Kidney (tissue), 22 donors: ENCODE measurements at places on chromosomes 5 and 9.

- DNase-seq, result no peak
Measured at GRCh38 chr5:172412724-172413286, 41.5 kb downstream of the SH3PXD2B start.

- no peak for DNase-seq
Measured at GRCh38 chr9:20770947-20771346, 86.9 kb downstream of the FOCAD start.

- no peak for DNase-seq
Measured at GRCh38 chr9:91758491-91758981, 191.5 kb downstream of the ROR2 start.

DNA sequence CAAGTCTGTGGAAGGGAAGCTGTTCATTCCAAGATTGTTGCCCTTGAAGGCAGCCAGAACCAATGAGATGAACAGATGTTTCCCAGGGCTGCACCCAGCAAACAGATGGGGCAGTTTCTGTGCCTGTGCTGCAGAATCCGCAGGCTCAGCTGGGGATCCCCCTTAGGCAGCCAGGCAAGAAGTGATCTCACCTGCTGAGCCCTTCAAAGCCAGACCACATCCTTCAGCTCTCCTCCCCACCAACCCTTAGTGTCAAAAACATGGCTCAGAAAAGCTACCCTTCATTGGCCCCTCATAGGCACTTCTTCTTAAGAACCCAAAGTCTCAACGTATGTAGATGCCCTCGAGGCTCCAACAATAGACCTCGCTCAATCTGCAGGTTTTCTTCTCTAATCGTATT is 626.7 kb downstream of the CCDC171 start:
- no peak for DNase-seq

GRCh38 chr5:54902791-54903473 is 82.5 kb downstream of the ESM1 start:
- no peak for DNase-seq

DNA sequence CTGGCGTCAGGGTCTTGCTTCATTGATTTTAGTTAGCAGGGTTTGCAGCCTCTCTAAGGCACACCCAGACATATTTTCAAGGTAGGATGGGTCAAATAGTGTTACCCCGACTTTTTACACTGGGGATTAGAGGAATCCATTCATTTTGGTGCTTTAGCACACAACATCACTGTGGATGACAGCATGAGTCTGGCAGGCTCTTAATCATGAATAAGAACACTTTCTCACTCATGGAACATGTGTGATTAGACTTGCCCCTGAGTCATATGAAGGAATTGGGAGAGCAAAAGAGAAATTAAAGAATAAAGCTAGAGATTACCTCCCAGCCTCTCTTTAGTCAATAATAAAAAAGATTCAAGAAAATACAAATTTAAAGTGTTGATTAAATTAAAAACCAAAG is 175.6 kb downstream of the SEMA5A start:
- DNase-seq, result no peak

DNA sequence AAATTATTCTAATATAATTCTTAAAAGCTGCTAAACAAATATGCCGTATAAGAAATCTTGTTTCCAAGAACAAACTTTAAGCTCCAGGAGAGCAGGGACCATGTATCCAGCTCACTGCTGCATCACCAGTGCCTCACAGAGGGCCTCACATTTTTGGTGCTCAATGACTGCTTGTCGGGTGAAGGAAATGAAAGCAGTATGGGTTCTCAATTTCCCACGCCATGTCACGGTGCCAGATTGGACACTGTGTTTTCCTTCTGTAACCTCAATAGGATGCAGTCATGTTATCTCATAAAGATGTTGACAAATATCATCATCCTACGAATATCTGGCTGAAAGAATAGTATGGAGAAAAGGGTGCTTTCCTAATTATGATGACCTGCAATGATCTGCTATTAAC is 64.7 kb downstream of the POU5F2 start:
- peak; percentile 26 for DNase-seq

GRCh38 chr5:139645430-139645871 is 2.7 kb upstream of the CXXC5 start:
- DNase-seq, result no peak

DNA sequence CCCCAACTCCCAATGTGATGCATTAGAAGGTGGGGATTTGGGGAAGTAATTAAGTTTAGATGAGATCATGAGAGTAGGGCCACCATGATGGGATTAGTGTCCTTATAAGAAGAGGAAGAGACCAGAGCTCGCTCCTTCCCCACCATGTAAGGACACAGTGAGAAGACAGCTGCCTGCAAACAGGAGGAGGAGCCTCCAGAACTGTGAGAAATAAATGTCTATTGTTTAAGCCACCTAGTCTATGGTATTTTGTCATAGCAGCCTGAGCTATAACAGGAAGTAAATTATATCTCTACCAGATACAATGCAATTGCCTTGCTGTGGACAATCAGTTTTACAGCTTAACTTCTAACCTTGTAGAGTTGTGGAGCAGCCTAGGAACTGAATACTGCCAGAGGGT is 58.0 kb downstream of the ANKRD33B start:
- DNase-seq, result no peak

GRCh38 chr5:6280425-6281100 is 97.8 kb downstream of the MED10 start:
- DNase-seq, result no peak

- no peak for DNase-seq
Measured at GRCh38 chr9:7561527-7562080, 238.0 kb downstream of the DMAC1 start.

DNA sequence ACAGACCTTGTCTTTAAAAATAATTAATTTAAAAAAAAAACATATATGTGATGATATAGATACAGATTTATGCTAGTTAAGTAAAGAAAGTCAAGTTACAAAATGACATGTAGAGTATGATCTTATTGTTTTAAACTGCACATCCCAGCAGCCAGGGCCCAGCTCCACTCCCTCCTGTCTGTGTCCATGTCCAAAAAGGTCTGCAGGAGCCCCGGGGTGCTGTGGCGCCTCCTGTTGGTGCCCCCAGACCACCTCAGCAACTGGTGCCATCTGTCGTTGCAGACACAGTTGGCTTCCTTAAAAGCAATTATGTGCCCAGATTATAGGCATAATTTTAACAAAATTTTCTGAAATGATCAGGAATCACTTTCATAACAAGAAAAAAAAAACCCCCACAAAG is 33.3 kb downstream of the IPPK start:
- DNase-seq, result no peak

- DNase-seq, result no peak
Measured at GRCh38 chr5:6899221-6899620, 186.0 kb downstream of the TENT4A start.

DNA sequence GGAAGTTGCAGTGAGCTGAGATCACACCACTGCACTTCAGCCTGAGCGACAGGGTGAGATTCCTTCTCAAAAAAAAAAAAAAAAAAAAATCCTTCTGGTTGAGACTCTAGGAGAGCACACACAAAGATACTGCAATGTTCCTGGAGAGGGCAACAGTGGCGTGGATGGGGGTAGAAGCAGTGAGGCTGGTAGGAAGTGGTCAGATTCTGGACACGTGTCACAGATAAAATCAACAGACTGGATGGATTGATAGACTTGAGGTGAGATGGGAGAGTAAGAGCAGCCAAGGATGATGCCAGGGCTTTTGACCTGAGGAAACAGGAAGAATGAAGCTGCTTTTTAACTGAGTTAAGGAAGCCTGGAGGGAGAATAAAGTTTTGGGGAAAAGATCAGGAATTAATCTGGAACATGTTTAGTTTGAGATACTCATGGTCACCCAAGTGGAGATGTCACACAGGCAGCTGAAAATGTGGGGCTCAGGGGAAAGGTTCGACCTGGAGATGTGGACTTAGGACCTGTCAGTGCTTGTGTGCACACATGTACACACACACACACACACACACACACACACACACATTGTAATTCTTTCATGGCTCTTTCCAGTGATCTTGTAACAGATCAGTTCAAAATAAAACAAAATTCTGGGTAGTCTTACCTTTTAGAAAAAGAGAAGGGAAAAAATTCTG is 88.1 kb downstream of the FANCC start:
- peak; percentile 22 for DNase-seq

GRCh38 chr9:111952559-111952958 is 55.9 kb downstream of the UGCG start:
- no peak for DNase-seq

GRCh38 chr5:172110260-172110815 is 77.7 kb downstream of the STK10 start:
- no peak for DNase-seq

DNA sequence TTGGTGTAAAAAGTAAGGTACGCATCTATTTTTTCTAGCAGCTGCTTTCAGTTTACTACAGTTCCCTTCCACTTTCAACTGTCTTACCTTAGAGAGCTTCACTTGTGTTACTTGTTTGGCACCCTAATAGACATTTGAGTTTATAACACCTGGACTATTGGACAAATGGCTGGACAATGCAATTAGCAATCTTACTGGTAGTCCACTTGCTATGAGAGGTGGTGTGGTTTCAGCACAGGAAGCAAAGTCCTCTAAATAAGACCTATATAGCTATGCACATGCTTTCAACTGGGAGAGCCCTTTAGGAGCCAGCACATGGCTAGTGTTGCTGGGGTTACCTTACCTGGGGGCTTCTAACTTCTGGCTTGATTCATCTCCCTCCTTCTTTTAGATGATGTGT is 119.6 kb upstream of the RANBP3L start:
- DNase-seq, result no peak

DNA sequence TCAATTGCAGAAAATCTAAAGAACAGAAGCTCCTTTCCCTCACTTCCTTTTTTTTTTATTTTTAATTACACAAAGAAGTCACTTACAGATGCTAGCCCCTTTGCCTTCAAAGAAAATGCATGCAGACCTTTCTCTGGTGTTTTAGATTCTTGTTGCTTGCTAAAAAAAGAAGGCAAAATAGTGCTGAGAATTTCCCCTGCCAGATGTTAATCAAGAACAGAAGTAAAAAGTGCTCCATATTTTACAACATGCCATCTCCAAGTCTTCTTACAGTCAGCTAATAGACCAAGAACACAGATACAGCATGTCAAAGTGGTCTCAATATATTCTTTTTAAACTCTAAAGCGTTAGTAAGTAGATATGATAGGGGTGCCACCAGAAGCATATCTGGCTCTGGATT is 142.8 kb upstream of the RGMB start:
- no peak for DNase-seq

GRCh38 chr9:94656200-94656599 is 16.9 kb upstream of the FBP1 start:
- DNase-seq, result peak; percentile 53

DNA sequence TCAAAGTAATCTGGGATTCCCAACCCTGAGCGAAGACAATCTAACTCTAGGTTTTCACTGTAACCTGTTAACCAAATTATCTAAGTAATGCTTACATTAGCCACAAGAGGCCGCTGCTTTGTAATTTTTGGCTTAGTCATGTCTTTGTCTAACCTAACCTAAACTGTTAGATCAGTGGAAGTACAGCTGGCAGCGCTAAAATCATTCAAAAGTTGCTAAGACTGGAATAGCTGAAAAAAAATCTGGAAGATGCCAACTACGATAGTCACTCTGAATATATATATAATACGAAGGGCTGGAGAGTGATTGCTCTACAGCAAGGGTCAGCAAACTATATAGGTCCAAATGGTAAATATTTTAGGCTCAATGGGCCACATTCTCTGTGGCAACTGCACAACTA is 60.2 kb downstream of the FBXO38 start:
- DNase-seq, result peak; percentile 88

GRCh38 chr9:124512806-124513204 is 5.6 kb upstream of the NR5A1 start:
- no peak for DNase-seq

DNA sequence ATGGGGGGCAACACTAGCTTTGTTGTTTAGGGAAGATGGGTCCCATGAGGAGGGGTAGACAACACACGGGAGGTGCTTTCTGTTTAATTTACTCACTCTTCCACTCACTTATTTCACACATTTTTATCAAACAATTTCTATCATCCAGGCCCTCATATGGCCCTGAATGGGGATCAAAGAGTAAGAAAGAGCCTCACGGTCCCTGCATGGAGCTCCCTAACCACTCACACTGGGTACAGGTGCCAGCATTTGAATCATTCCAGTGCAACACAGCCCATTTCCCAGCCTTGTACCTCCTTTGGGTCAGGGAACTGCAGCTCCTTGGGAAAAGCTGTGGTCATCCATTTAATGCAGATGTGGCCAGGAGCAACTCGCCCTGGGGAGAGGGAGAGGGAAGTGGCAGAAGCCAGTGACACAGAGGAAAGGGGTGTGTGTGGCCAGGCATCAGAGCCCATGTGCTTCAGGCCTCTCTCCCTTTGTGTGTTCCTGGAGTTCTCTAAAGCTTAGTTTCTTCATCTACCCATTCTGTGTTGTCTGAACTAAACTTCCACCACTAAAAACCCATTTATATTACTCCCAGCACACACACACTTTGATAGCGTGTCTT is 185.4 kb downstream of the PJA2 start:
- DNase-seq, result no peak

DNA sequence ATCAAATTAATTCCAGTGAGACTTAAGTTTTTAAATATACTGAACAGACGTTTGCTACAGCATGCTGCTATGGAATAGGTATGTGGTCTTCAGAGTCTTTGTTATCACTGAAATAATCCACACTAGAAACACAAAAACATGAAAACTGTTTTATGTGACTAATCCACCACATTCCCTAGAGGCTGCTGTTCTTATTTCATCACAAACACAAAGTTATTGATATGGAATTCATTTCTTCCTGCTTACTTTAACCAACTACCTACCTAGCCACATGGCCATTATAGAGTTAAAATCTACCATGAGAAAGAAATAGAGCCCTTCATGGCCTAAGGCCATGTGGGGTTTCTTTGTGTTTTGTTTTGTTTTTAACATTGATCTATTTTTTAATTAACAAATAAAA is 232.3 kb upstream of the PTGER4 start:
- no peak for DNase-seq

- no peak for DNase-seq
Measured at GRCh38 chr9:72601615-72602014, 80.2 kb downstream of the TMC1 start.

- peak; percentile 2 for DNase-seq
Measured at GRCh38 chr9:24245988-24246387, 299.7 kb downstream of the IZUMO3 start.

GRCh38 chr5:1330847-1331831 is 13.8 kb downstream of the CLPTM1L start:
- DNase-seq, result peak; percentile 66

- no peak for DNase-seq
Measured at GRCh38 chr5:35371951-35372426, 141.7 kb upstream of the PRLR start.

DNA sequence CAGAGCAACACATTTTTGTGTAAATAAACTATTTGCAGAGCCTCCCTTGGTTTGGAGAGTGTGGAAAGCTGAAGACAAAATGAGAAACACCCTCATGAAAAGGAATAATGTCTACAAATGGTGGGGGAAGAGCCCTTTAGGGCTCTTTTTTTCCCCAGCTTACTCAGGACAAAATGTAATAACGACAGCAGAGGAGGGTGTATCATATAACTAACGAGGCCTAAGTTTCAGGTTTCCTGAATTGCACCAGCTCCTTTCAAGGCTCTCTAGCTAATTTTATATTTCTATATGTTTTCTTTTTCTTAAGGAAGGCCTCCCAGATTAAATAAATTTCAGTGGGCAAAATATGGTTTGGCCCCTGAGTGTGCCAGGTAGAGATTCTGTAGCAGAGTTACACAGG is 116.3 kb downstream of the FEM1C start:
- DNase-seq, result no peak

- peak; percentile 37 for DNase-seq
Measured at GRCh38 chr9:20640331-20641187, 18.3 kb upstream of the MLLT3 start.

GRCh38 chr5:168328814-168329213 is 37.4 kb downstream of the WWC1 start:
- no peak for DNase-seq
